ENCODE measurements at places on chromosomes 5 and 9.

DNA sequence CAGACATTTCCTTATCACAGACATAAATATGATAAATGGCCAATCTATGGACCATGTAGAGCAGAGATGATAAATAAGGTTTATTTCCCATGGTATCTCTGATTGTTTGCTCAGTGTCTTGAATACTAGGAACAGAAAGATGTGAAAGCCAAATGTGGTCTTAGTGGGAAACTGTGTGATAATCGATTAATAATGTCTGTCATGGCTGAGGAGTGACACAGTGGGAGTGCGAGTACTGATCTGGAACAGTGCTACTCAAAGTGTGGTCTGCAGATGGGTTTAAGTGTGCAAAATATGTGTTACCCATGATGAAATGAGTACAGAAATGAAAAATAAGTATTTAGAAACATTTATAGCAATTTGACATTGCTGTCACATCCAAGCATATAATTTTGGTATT lies 92.5 kb downstream of the PTTG1 start:
- no peak for DNase-seq
- H3K4me1 ChIP-seq = peaks cover 7% of the 10 kb centered on the region
- H3K27ac ChIP-seq = no peak overlapping the region
- no peaks in the 10 kb centered on the region for H3K36me3 ChIP-seq

- DNase-seq = no peak
- no peak overlapping the region for H3K4me3 ChIP-seq
- H3K36me3 ChIP-seq = peaks cover 14% of the 10 kb centered on the region
- H3K27ac ChIP-seq = no peak overlapping the region
- no peaks in the 10 kb centered on the region for H3K27me3 ChIP-seq
- peaks cover 6% of the 10 kb centered on the region for H3K4me1 ChIP-seq
Observed at GRCh38 chr9:125146247-125146646, 2.9 kb upstream of the SCAI start.

DNA sequence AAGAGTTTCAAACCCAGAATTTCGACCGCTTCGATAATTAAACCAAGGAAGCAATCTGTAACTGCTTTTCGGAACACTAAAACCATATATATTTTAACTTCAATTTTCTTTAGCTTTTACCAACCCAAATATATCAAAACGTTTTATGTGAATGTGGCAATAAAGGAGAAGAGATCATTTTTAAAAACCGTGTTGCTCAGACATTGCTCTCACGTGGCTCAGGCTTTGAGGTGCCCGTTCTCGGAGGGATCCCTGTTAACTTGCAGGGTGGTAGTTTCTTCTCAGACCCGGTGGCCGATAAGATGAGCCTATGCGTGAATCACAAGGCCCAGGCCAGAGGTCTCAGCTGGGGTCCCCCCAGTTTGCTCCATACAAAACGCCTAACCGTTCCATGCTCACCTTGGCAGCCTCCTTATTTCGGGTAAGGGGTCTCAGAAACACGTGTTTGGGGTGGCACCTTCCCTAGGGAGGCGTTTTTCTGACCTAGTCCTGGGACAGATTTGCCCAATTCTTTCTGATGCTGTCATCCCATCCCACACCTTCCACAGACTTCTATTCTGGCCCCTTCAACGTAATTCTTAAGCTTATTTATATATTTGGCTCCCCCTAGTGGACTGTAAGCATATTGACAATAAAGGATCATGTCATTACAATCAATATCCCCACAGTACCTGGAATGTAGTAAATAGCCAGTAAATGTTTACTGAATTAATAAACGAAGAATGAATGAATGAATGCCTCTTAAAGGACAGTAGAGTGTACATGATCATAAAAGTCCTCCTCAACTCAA lies 48.1 kb downstream of the THBS4 start:
- H3K4me3 ChIP-seq = no peak overlapping the region
- no peaks in the 10 kb centered on the region for H3K4me1 ChIP-seq

- H3K36me3 ChIP-seq = no peaks in the 10 kb centered on the region
- no peak for DNase-seq
- no peak overlapping the region for H3K27ac ChIP-seq
- H3K4me1 ChIP-seq = no peaks in the 10 kb centered on the region
Observed at GRCh38 chr9:76115982-76116646, 225.6 kb downstream of the PCSK5 start.

- no peaks in the 10 kb centered on the region for H3K4me1 ChIP-seq
- DNase-seq = no peak
- no peaks in the 10 kb centered on the region for H3K36me3 ChIP-seq
- H3K27ac ChIP-seq = no peak overlapping the region
- no peaks in the 10 kb centered on the region for H3K27me3 ChIP-seq
Observed at GRCh38 chr5:85278193-85278592, 893.5 kb upstream of the EDIL3 start.

DNA sequence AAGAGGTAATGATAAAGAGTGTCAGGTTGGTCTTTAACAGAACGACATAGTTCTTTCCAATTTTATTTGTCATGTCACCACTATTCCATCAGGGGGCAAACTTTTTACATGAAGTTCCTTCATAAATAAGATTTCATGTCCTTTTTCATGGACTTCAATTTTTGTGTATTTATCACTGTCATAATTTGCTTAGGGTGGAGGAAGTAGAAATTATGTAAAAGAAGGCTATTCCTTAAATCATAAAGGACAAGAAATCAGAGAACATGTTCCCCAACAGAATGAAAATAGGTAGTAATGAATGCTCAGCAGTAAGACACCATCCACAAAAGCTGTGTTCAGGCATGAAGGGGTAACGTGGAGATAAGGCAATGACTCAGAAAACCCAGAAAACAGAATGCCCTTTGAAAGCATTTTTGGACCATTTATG lies 72.7 kb downstream of the ZFAND5 start:
- H3K4me3 ChIP-seq = no peak overlapping the region
- no peak for DNase-seq
- H3K36me3 ChIP-seq = no peaks in the 10 kb centered on the region
- no peak overlapping the region for H3K27ac ChIP-seq
- no peaks in the 10 kb centered on the region for H3K27me3 ChIP-seq
- no peaks in the 10 kb centered on the region for H3K4me1 ChIP-seq

DNA sequence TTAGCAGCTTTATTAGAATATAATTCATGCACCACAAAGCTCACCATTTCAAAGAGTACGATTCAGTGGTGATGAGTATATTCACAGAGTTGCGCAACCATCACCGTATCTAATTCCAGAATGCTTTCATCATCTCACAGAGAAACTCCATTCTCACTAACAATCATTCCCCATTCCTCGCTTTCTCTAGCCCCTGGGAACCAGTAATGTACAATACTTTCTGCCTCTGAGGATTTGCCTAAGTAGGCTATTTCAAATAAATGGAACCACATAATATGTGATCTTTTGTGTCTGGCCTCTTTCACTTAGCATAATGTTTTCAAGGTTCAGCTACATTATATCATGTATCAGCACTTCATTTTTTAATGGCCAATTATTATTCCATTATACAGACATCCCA lies 145.1 kb upstream of the ADAMTS16 start:
- no peak overlapping the region for H3K27ac ChIP-seq
- H3K27me3 ChIP-seq = no peaks in the 10 kb centered on the region

- H3K27me3 ChIP-seq = no peaks in the 10 kb centered on the region
- H3K36me3 ChIP-seq = no peaks in the 10 kb centered on the region
- H3K4me3 ChIP-seq = no peak overlapping the region
- peaks cover 6% of the 10 kb centered on the region for H3K4me1 ChIP-seq
- no peak overlapping the region for H3K27ac ChIP-seq
Observed at GRCh38 chr9:77883846-77884771, 147.5 kb downstream of the GNAQ start.

- no peaks in the 10 kb centered on the region for H3K4me1 ChIP-seq
- no peaks in the 10 kb centered on the region for H3K36me3 ChIP-seq
- DNase-seq = no peak
Observed at GRCh38 chr5:45335978-45336377, 360.2 kb downstream of the HCN1 start.

- no peaks in the 10 kb centered on the region for H3K27me3 ChIP-seq
- H3K27ac ChIP-seq = no peak overlapping the region
- H3K4me1 ChIP-seq = peaks cover 20% of the 10 kb centered on the region
- no peak overlapping the region for H3K4me3 ChIP-seq
Observed at GRCh38 chr5:78008356-78008967, 232.3 kb upstream of the TBCA start.

DNA sequence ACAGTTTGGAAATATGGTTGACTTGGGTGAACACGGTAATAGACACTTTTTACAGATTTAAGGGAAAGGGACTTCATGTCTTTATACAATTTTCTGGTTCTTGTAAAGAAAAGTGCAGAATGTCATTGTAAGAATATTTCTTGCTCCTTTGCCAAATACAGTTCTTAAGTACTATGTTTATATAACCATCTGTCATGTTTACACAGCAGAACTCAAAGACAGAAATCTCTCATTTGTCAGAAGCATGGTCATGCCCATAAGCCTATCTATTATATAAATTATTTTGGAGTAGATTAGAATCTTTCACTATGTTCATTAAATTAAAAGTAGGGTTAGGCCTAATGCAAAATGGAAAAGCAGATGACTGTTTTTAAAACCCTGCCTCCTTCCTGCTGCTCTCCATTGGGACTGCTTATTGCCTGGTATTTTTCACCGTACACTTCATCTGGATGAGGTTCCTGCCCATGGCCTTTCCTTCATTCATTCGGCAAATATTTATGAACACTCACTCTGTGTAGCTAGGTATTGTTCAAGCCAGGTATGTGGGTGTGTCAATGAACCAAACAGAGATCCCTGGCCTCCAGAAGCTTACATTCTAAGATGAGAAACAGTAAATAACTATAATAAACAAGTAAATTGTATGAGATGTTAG lies 558.1 kb downstream of the NR2F1-AS1 start:
- no peak for DNase-seq
- no peak overlapping the region for H3K4me3 ChIP-seq
- H3K36me3 ChIP-seq = no peaks in the 10 kb centered on the region
- H3K27ac ChIP-seq = no peak overlapping the region

- no peak for DNase-seq
- peaks cover 4% of the 10 kb centered on the region for H3K4me1 ChIP-seq
- H3K27ac ChIP-seq = no peak overlapping the region
- H3K36me3 ChIP-seq = no peaks in the 10 kb centered on the region
Observed at GRCh38 chr5:160805376-160805775, 46.6 kb downstream of the ATP10B start.

DNA sequence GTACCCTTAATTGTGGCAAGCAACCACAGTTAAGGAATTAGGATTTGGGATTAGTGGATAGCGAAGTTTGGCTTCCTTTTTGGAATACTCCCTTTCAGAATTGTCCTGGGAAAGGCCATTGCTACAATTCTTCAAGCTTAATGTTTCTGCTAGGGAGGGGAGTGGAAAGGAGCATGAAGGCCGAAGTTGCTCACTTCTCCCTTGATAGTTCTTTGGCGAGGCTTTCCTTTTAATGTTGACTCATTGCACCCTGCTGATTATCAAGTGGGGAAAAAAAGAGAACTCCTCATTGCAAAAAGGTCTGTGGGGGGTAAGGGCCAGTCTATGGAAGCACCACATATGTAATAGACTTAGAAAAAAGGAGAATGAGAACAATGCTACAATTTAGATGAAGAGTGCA lies 30.7 kb downstream of the GRIN3A start:
- H3K36me3 ChIP-seq = no peaks in the 10 kb centered on the region
- H3K27me3 ChIP-seq = peaks cover 12% of the 10 kb centered on the region
- DNase-seq = no peak
- H3K4me1 ChIP-seq = no peaks in the 10 kb centered on the region

- peaks cover 2% of the 10 kb centered on the region for H3K4me1 ChIP-seq
- no peaks in the 10 kb centered on the region for H3K27me3 ChIP-seq
- no peak overlapping the region for H3K27ac ChIP-seq
- DNase-seq = no peak
- no peak overlapping the region for H3K4me3 ChIP-seq
Observed at GRCh38 chr9:83274787-83275186, 211.8 kb upstream of the RASEF start.

- peaks cover 6% of the 10 kb centered on the region for H3K36me3 ChIP-seq
- no peaks in the 10 kb centered on the region for H3K4me1 ChIP-seq
- no peak overlapping the region for H3K27ac ChIP-seq
- no peaks in the 10 kb centered on the region for H3K27me3 ChIP-seq
- no peak overlapping the region for H3K4me3 ChIP-seq
- no peak for DNase-seq
Observed at GRCh38 chr9:69221036-69221435, 47.0 kb downstream of the TJP2 start.

GRCh38 chr5:89200899-89201298 lies 317.9 kb upstream of the MEF2C start:
- DNase-seq = no peak
- H3K4me3 ChIP-seq = no peak overlapping the region
- H3K27ac ChIP-seq = no peak overlapping the region
- H3K36me3 ChIP-seq = no peaks in the 10 kb centered on the region
- H3K4me1 ChIP-seq = no peaks in the 10 kb centered on the region
- H3K27me3 ChIP-seq = no peaks in the 10 kb centered on the region

- H3K4me3 ChIP-seq = no peak overlapping the region
- peaks cover 6% of the 10 kb centered on the region for H3K4me1 ChIP-seq
- no peaks in the 10 kb centered on the region for H3K36me3 ChIP-seq
Observed at GRCh38 chr5:144142139-144142823, 28.2 kb downstream of the YIPF5 start.

DNA sequence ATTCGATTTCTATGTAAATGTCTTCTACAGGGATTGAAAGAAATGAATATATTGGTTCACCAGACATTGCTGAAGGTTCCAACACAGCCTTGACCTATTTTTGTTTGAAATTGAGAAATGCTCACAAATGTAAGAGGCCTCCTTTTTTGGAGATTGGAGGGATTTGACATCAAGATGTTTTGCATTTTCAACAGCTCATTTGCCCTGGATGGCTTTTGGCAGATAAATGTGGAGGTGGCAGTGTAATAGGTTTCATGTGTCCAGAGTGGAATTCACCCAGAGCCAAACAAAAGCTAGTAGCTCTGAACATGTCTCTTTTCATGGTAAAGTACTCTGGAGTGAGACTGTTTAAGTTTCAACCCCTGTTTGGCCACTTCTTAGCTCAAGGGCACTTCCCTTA lies 77.3 kb downstream of the PALM2AKAP2 start:
- no peak for DNase-seq
- H3K27me3 ChIP-seq = no peaks in the 10 kb centered on the region
- peaks cover 7% of the 10 kb centered on the region for H3K4me1 ChIP-seq
- H3K36me3 ChIP-seq = no peaks in the 10 kb centered on the region

- no peak overlapping the region for H3K4me3 ChIP-seq
- no peaks in the 10 kb centered on the region for H3K27me3 ChIP-seq
- no peaks in the 10 kb centered on the region for H3K4me1 ChIP-seq
Observed at GRCh38 chr5:7856855-7857254, 5.9 kb upstream of the CFAP90 start.

DNA sequence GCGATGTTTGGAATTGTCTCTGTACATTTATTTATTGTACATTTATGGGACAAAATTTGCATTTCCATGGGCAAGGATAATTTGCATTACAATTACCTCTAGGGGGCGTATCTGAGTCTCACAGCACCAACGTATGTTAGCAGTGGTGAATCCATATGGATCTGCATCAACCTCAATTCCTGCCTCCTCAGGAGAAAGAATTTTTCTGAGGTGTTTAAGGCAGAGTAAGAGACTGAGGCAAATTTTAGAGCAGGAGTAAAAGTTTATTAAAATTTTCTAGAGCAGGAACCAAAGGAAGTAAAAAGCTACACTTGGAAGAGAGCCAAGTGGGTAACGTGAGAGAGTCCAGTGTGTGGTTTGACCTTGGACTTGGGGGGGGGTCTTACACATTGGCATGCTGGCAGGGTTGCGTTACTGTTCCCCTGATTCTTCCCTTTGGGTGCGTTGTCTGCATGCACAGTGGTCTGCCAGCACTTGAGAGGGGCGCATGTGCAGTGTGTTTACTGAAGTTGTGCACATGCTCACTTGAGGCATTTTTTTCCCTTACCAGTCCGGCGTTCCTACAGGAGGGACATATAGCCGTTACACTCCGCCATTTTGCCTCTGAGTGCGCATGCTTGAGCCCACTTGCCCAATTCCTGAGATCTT lies 21.0 kb upstream of the RAB14 start:
- no peak overlapping the region for H3K27ac ChIP-seq
- H3K27me3 ChIP-seq = no peaks in the 10 kb centered on the region
- no peak for DNase-seq

GRCh38 chr5:172862165-172862801 lies 28.2 kb downstream of the ERGIC1 start:
- H3K36me3 ChIP-seq = no peaks in the 10 kb centered on the region
- H3K27ac ChIP-seq = no peak overlapping the region

Measured in neuronal stem cell (in vitro differentiated cells).